ENCODE measurements at places on chromosomes 12 and 14. TPM values are rescaled to one million over a fixed set of nuclear protein-coding genes. Genes with fewer than 3 reads are reported as not detected.

GRCh38 chr14:103740991-103741689, 25.5 kb downstream of the ZFYVE21 start:
- DNase-seq = no peak

DNA sequence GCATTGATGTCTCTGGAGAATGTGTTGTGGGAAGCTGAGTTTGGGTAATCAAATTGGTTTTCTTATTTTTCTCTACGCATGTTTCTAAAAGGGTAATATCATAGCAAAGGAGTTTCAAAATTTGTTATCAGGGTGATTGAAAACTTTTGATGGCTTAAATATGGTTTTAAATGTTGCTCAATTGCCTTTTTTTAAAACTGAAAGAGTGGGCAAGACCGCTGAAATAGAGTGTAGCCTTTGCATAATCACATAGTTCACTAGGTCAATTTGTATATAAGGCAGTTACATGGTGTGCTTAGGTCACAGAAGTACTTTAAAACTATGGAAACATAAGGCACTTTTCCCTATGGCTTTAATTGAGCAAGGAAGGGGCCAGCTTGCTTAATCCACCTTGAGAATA, 167.4 kb downstream of the SNAPC1 start:
- DNase-seq = no peak

- no peak for DNase-seq
Measured at GRCh38 chr12:47346251-47347019, 266.7 kb upstream of the AMIGO2 start.

Gene CLMN
- total RNA-seq = 104 TPM

All from Calu3 (cell line).